ENCODE measurements at places on chromosomes 1 and 21. TPM values are rescaled to one million over a fixed set of nuclear protein-coding genes. Genes with fewer than 3 reads are reported as not detected.

- no peak for DNase-seq
These were observed 481.1 kb upstream of the USP24 start for GRCh38 chr1:55696181-55696754.

GRCh38 chr1:80251171-80251570, 1244.6 kb upstream of the ADGRL4 start:
- DNase-seq, result no peak

DNA sequence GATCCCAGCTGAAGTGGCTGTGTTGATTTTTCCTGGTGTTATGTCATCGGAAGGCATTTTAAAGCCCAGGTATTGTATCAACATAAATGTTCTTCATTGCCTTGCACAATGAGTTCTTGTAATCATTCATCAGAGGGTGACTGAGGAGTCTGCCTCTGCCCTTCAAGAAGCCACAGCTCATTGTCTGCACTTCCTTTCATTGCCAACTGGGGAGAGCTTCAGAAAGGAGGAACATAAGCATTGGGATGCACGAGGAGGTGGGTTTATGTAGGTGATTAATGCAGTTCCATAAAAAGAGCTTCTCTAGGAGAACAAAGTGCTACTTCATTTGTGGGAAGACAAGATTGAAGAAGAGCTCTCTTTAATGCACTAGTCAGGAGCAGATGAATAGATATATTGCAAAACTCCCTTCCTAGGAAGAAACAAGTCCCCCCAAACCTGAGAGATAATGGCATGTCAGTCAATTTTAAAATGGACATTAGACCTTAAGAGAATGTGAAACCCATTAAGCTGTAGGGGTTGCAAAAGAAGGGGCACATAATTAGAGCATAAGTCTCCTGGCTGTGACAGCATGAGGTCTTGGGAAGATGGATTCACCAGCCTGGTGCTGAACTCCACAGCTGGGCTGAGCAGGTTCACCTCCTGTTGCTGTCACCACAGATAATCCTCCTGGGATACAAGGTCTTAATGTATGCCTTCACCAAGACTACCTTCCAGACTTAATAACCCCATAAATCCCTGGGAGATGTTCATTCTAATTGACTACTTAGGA, 124.6 kb downstream of the BACH1 start:
- no peak for DNase-seq

DNA sequence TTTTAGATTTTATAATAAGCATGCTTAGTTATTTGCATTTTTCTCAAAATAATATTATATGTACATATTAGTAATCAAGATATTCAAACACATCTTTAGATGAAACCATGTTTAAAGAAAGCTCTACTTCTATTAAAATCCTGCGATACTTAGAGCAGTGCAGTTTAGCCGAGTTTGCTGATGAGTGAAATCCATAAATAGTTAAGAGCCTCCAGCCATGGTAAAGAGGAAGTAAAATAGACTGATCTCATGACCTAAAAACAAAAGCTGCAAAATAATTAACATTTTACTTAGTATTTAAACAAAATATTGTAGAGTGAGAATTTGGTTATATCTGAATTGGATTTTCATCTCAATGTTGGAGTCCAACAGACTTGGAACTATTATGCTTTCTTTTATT, 147.4 kb upstream of the NRIP1 start:
- DNase-seq, result no peak

- DNase-seq, result no peak
These were observed 13.7 kb downstream of the PSMA5 start for GRCh38 chr1:109412551-109412950.

- no peak for DNase-seq
These were observed 685.7 kb downstream of the ADGRL2 start for GRCh38 chr1:82486468-82486867.

DNA sequence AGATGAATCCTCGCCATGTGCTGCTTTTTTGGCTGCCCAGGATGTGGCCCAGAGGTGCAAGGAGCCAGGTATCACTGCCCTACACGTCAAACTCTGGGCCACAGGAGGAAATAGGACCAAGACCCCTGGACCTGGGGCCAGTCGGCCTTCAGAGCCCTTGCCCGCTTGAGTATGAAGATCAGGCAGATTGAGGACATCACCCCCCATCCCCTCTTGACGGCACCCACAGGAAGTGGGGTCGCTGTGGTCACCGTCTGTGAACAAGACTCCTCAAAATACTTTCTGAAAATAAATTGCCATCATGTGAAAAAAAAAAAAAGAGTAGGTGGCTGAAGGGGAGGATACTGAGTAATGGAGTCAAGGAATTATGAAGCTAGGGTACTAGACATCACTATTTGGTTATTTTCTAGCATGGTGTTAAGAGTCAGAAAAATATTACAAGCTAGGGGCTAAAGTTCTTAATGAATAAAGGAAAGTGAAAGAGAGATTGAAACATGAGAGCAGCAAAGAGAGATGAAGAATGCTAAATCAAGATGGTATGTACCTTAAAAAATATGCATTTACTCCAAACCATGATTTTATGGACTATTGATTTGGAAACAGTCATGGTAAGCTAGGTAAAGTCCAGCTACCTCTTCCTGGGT, 84.9 kb downstream of the CLEC20A start:
- no peak for DNase-seq

MXRA8 gene
- not detected for total RNA-seq

KDM5B gene
- total RNA-seq, result 39.4 TPM
